ENCODE measurements at places on chromosomes 4 and X.
A peak's percentile ranks its signal among the peaks of the same experiment; 100 is the strongest.

DNA sequence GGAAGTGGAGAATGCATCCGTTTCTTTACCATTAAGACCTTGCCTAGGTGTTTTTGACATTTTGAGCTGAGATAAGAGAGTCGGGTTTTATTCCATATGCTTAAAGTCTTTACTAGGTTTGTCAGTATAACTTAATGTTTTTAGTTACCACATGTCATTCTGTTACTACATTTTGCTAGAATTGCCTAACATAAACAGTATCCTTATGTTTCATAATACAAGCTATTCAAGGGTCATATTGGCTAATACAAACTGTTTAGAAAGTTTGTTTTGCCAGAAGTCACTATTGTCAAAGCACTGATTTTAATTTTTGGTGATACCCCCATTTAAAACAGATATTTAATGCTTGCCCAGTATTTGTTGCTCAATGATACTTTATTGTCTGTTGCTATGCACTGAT lies 427.7 kb upstream of the MAGEB2 start:
- DNase-seq: peak; percentile 17

DNA sequence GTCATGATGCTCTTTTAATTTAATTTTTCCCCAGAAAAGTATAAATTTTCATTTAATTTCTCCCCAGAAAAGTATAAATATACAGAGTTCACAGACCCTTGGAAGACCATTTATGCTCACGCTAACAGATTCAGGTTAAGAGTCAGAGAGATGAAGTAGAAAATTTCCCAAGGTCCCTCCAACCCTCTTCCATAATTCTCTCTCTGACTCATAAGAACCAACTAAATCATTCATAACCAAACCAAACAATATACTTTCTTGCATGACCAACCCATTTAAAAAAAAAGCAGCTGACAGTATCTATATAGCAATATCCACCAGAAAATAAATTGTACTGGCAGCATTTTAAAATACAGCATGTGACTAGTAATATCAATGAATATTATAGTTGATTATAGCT lies 3.9 kb downstream of the KLHL8 start:
- DNase-seq: no peak

- DNase-seq: no peak
Observed at GRCh38 chrX:133440081-133440796, 24.9 kb upstream of the GPC4 start.

DNA sequence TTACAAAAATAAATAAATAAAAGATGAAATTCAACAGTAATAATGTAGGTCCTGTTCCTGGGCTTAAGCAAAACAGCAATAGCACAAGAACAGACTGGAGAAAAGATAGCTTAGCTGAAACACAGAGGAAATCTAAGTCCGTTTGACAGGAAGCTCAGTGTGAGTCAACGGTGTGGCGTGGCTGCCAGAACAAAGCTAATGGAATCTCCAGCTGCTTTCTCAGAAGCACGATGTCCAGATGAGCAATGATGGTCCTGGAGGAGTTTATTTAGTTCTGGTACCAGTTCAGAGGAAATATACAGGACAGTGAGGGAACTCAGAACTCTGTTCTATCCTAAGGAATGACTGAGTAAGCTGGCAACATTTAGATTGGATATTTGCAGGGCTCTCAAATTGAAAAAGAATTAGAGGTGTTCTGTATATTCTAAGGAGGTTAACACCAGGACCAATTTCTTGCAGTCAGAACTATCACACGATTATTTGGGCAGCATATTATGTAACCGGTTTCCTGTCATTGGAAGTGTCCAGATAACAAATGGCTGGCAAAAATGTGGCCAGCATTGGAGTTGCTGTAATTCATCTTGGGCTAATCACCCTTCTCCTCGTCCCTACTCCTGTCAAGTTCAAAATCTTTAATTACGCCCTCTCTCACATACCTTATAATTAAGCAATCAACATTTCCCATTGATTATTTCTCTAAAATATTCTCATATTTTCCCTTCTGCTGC lies 12.7 kb downstream of the GAB3 start:
- DNase-seq: peak; percentile 88

- no peak for DNase-seq
Observed at GRCh38 chr4:101141230-101141629, 206.1 kb downstream of the PPP3CA start.

DNA sequence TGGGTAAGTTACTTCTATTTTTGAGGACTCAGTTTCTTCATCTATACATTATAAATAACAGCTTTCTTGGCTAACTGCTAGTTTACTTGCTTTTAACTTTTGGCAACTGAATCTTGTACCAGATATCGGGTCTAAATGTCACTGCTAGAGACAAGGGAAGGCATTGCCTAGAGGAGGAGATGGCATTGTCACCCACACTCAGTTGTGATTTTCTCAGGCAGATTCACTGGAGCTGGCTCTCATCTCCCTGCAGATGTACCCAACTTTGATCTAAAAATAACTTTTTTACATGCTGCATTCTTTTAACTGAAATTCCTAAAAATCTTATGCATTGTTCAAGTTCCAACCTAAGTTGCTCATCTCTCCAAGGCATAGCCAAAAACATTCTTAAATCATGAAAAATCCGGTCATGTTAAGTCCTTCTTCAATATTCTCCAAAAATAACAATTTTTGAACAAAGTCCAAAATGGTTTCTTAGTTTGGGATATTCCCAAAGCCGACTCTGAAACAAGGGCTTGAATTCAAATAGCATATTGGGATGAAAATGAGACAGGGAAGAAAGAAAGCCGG lies 469.0 kb upstream of the BOD1L1 start:
- no peak for DNase-seq

GRCh38 chr4:139655116-139655515 lies 10.5 kb upstream of the MGST2 start:
- peak; percentile 58 for DNase-seq

GRCh38 chr4:188778905-188779304 lies 639.7 kb downstream of the TRIML1 start:
- DNase-seq: peak; percentile 39

- DNase-seq: peak; percentile 20
Observed at GRCh38 chr4:147050356-147050765, 104.7 kb upstream of the TTC29 start.

- DNase-seq: no peak
Observed at GRCh38 chr4:56272927-56273326, 114.4 kb downstream of the AASDH start.

- DNase-seq: no peak
Observed at GRCh38 chr4:102678107-102678506, 82.7 kb downstream of the MANBA start.

DNA sequence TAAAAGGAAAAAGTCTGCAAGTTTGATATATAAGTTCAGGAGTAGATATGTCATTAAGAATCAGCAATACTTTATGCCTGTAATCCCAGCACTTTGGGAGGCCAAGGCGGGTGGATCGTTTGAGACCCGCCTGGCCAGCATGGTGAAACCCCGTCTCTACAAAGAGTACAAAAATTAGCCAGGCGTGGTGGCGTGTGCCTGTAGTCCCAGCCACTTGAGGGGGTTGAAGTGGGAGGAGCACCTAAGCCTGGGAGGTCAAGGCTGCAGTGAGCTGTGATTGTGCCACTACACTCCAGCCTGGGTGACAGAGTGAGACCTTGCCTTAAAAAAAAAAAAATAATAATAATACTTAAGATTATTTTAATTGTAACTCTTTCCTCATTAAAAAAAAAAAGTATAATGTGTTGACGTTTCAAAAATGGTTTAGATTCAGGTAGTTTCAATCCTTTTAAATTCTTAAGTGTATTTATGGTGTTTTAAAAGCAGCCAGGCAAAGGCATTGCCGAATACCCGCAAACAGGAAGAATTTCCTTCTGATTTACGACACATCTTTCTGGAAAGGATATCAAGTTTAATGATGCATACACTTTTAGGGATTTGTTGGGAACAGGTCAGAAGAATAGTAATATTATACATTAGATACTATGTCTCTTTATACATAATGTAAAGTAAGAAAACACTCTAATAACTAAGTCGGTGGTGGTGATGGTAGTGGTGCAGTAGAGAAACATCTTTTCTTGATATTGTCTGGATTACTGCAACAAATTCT lies 80.9 kb downstream of the KDM6A start:
- DNase-seq: no peak

- DNase-seq: no peak
Observed at GRCh38 chrX:154981116-154981411, 41.5 kb downstream of the F8 start.

DNA sequence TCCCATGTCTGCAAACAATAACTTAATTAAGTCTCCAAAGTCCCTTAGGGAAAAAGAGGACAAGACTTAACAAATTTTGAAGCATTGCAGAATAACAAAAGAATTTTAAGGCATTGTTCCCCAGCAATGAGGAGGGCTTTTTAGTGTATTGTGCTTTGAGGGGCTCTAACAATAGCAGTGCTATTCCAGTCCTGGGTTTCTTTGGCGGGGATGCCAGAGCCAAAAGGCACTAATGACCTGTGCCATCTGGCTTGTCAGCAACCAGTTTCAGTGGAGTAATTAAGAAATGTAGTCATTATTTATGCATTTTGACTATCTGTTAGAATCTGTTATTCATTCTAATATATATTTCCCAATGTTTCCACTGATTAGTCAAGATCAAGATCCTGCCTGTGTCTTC lies 575.4 kb downstream of the SPRY1 start:
- DNase-seq: no peak

DNA sequence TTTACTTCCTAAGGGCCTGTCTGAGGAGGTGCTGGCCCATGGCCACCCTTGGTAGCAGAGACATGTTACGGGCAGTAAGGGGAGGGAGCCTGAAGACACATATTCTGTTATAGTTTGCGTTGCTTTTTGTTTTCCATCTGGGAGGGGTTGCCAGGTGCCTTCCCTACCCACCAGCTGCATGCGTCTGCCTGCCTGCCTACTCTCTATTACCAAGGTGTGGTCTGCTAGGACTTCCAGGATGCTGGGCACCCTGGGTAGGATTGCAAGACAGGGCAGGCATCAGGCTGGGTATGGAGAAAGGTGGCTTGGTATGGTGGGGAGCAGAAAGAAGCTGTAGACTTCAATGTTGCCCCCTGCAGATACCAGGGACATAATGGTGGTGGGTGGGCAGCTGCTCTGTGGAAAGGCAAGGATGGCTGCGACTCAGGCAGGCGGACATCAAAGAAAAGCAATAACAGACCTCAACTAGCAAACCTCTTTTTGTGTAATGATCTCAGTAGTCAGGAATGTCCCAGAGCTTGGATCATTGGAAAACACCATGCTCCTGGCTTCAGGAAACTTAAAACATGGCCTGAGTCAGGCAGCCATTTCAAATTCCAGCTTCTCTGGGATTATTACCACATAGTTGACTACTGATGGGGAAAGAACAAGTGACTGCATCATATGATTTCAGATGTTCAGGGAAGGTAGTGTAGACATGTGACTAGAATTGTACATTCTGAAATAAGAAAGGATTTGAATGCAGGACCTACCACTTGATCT lies 67.8 kb downstream of the HOPX start:
- peak; percentile 86 for DNase-seq

DNA sequence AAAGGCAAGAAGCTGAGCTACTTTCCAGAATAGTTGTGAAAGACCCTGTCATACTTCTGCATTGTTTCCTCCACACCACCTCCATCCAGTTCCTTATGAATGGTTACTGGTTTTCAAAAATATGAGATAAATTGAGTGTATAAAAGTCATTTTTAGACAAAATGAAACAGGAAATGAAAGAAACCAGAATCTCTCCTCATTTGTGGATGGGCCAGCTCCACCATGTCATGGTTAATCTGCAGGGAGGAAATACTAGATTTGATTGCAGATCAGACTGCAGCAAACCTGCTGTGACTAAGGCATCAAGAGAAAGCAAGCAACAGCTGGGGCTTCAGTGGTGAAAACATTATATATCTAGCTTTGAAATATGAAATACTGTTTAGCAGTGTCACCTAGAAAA lies 23.8 kb downstream of the F9 start:
- no peak for DNase-seq

- peak; percentile 94 for DNase-seq
Observed at GRCh38 chr4:128528793-128529553, 241.4 kb upstream of the PGRMC2 start.

- DNase-seq: no peak
Observed at GRCh38 chrX:69037786-69038185, 127.5 kb downstream of the PJA1 start.

- DNase-seq: no peak
Observed at GRCh38 chr4:47215759-47216158, 184.4 kb downstream of the GABRB1 start.

GRCh38 chr4:155799116-155799793 lies 40.4 kb downstream of the GUCY1B1 start:
- DNase-seq: no peak
